ENCODE measurements at places on chromosomes 13 and 19.
A peak's percentile ranks its signal among the peaks of the same experiment; 100 is the strongest.

DNA sequence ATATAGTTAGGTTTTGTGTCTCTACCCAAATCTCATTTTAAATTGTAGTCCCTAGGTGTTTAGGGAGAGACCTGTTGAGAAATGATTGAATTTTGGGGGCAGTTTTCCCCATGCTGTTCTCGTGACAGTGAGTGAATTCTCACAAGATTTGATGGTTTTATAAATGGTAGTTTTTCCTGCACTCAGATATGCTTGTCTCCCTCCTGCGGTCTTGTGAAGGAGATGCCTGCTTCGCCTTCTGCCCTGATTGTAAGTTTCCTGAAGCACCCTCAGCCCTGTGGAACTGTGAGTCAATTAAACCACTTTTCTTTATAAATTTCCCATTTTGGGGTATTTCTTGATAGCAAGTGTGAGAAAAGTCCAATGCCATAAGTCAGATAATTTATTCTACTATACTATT, 1977.5 kb upstream of the PCDH20 start:
- no peak for DNase-seq

GRCh38 chr13:98327371-98328270, 150.6 kb upstream of the RNF113B start:
- no peak for DNase-seq

GRCh38 chr13:79679334-79679733, 198.4 kb downstream of the NDFIP2 start:
- DNase-seq: no peak

DNA sequence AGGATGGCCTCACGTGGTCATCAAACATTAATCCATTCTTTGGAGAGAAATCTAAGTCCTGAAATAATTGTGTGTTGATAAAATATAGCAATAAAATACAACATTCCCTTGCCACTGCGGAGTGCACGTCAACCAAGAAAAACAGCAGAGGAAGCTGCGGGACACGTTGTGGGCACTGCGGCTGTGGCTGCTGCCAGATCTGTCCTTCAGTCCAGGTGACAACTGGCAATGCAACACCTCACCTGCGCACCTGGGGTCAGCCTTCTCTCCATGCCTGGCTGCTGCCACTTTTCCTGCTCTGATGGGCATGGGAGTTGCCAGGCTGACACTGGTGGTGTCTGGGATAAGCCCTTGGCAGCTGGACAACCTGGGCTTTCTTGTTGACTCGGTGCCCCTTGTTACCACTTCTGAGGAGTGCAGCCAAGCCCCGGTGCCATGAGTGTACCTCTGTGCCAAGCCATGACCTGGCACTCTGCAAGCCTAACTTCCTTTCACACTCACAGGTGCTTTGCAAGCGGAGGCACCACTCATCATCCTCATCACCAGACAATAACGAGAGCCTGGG, 251.6 kb upstream of the TSHZ3 start:
- DNase-seq: no peak

GRCh38 chr13:95099541-95099940, 201.7 kb downstream of the ABCC4 start:
- DNase-seq: no peak

DNA sequence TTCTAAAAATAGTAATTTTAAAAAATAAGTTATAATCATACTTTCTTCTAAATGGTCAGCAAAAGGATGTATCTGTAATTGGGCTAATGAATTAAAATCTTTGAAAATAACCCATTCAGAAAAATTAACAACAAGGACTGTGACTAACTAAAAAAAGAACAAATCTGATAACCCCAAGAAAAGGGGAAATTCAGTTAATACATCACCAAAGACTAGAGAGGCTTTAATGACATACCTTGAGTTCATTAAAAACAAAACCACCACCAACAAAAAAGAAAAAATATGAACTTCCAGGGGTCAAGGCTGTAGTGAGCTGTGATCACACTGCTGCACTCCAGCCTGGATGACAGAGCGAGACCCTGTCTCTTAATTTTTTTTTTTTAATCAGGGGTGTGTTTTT, 121.8 kb downstream of the TBC1D4 start:
- DNase-seq: no peak

- no peak for DNase-seq
Measured at GRCh38 chr19:49231389-49231788, 73.8 kb downstream of the TRPM4 start.

GRCh38 chr13:111325146-111325890, 4.9 kb downstream of the TEX29 start:
- no peak for DNase-seq

GRCh38 chr19:49473868-49474541, at the start of gene FLT3LG:
Gene FLT3LG, plus strand, starts transcription at chr19:49474215. Its CDS starts 425 bp downstream, at chr19:49474640.
- DNase-seq: peak; percentile 93

- DNase-seq: no peak
Measured at GRCh38 chr19:19948800-19949199, 48.1 kb downstream of the ZNF93 start.

DNA sequence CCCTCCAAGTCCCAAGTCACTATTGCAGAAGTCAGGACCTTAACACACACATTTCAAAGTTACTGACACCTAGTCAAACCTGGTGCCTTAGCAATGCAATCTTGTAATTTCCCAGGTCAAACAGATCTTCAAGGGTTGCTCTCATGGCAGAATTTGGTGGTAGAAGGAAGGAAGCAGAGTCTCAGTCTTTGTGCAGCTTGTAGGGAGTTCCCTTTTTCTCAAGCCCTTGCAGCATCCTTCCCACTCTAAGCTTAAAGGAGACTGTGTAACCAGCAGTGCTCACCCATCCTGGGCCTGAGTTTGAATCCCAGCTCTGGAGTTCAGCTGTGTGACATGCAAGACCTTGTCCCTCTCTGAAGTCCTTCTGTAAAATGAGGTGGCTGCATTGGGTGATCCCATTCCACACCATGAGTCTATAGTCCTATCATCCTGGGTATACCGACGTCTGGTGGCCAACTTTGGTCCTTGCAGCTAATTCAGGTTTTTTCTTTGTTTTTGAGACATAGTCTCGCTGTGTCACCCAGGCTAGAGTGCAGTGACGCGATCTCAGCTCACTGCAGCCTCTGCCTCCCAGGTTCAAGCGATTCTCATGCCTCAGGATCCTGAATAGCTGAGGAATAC, 9.8 kb downstream of the SIGLEC10 start:
- DNase-seq: no peak

DNA sequence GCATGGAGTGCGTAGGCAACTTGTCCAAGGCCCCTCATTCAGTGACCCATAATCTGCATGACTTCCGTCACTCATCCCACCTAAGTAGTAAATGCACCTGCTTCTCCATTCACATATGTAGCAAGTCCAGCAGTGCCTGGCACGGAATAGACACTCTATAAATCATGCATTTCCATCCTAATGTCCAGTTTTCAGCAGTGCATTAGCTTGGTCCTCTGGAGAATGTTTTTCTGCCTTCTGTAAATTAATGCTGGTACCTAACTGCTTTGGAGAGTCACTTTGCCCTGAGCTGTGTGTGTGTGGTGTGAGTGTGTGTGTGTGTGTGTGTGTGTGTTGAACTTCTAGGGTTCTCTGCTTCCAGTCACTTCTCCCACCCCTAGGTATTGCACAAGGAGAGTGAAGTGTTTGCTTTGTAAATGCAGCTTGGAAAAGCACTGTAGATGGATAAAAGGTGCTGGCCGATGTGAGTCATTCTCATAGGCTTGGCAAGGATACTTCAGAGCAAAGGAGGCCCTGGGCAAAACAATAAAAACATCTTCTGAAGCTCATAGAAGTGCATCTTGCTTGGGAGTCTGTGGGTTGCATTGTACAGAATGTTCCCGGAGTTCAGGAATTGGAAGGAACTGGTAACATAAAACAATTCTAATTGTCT, 181.8 kb downstream of the KATNAL1 start:
- no peak for DNase-seq

DNA sequence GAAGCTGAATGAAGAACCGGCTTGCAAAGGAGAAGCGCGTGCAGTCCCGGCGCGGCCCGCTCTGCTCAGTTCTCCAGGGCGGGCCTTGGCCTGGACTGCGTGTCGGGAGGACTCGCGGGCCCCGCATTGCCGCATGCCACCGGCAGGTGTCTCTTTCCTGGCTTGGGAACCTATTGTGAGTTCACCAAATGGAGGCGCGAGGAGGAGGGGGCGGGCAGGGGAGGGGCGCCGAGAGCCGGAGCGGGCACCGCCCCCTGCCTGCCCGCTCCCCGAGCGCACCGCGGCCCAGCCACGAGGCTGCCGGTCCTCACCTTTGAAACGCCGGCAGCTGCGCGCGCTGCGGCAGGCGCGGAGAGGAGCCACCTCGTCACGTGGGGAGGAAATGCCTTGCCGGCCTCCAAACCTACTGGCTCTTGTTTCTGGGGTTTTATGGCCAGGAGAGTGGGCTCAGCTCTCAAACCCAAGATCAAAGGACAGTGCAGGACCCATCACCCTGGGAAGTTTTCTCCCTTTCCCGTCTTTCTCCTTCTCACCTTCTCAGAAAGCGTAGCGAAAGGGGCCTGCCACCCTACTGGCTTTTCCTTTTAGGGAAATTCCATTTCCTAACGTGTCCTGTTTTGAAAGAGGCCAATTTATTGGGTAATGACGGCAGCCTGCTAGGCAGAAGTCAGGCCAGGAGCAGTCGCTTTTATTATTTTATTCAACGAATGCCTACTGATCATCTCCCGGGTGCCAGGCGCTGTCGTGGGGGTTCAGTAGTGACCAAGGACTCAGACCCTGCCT, 13.8 kb upstream of the UBE2L5 start:
- DNase-seq: peak; percentile 84

DNA sequence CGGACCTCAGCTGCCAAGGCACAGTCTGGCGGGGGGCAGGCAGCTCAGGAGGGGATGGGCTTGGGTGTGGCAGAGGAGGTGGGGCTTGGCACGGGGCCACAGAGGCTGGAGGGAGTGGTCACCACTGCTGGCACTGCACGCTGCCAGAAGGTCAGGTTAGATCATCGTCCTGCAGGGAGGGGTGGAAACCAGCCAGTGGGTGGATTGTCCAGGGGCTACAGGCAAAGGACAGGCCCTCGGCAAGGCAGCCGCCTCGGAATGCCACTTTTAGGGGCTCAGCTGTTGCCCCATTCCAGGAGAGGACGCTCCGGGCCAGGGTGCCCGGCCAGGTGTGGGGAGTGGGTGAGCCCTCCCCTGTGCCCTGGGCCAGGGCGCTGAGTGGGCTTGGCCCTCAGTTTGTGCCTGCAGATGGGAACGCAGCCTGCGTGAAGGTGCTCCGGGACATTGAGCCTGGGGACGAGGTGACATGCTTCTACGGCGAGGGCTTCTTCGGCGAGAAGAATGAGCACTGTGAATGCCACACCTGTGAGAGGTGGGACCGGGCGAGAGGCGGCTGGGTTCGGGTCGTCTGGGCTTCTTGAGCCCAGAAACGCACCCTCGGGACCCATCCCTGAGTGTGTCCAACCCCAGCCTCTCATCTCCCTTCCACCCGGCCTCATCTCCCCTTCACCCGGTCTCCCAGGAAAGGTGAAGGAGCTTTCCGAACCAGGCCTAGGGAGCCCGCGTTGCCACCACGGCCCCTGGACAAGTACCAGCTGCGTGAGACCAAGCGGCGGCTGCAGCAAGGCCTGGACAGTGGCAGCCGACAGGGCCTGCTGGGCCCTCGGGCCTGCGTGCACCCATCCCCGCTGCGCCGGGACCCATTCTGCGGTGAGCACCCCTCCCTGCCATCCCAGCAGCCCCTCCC, 6.4 kb downstream of the KMT5C start:
- no peak for DNase-seq

DNA sequence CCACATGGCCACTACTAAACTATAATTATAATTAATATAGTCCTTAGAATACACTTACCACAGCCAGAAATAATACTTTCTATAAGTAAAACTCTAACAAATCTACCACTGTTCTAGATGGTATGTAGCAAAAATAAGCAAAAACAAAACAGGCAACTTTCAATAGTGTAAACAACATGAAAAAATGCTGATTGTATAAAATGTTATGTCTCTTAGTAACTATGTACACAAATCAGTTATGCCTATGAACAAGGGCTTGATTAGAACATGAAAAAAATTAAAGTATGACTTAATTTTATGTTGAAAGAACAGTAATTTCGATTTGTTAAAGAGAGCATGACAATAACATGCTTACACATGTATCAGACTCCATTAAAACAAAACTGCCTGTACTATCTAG, 60.7 kb downstream of the LATS2 start:
- no peak for DNase-seq

Measured in stimulated activated naive CD4-positive, alpha-beta T cell (primary cell).